ENCODE measurements at places on chromosomes 2 and 18.

DNA sequence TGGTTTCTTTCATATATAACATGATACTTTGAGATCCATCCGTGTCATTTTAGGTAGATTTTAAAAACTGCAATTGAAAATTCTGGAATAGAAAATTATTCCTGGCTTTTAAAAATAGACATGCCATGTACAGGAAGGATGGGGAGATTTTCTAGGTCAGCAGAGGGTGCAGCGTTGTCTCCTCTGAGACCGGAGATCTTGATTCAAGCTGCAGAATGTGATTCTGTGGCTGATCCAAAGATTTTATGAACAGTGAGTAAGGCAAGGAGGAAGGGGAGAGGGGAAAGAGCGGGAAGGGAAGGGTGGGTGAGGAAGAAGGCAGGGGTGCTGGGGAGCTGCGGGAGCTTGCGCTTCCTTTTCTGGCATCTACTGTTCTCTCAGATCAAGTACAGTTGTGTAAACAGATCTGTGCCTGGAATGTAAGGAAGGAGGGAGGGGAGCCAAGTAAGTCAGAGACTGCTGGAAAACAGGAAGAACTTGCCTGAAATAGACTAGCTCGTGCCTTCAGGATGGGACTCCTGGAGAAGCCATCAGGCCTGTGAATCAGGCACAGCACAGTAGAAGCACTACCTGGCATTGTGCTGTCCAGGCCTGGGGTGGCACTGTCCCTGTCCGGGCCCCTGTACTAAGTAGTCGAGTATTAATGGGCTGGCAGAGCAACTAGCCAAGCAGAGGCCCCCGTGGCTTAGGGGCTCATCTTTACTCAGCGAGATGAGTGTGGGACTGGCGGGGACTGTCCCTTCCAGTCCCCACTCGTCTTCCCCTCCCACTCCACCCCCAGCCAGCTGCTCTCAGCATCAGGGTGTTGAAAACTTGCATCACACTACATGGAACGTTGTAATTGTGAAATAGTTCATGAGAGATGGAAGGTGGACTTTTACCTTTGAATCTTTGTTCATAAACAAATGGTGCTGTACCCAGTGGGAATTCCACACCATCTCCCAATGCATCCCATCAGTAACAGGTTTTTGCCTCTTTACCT, 163.5 kb downstream of the UXS1 start:
- DNase-seq = peak; percentile 35

DNA sequence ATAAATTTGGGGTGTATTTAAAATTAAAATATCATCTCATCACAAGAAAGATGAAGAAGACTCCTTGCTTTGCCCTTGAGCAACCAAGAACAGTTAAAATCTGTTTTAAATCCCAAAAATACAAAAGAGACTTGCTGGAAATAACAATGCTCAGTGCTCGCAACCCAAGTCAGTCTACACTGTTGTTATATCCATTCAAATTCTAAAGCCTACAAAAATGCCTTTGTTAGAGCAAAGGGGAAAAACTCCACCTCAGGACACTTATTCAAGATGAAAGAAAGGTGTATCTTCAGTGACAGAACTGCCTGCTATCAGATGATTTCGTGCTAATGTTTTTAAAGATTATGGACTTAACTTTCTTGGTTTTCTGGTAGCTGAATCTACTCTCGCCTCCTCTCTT, 111.9 kb upstream of the TANK start:
- no peak for DNase-seq

DNA sequence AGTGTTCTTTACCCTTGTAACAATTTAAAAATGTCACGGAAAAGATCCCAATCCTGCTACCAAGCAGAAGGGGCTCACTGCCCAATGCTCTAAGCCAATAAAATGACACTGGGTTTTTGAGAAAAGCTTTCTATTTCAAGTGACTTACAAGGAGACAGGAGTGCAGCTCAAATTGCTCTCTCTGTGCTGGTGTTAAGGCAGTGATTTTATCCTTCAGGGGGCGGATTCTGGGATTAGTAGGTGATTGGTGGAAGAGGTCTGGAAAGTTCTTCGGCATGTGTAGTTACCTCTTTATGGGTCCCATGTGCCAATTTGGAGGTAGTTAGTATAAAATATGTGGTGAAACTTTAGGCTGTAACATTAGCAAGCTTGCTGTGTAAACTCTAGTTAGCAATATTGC, 27.4 kb upstream of the MCM6 start:
- DNase-seq = no peak

GRCh38 chr2:166568409-166568808, 74.4 kb upstream of the SCN7A start:
- DNase-seq = no peak

GRCh38 chr2:160784034-160784433, 290.4 kb upstream of the RBMS1 start:
- no peak for DNase-seq

GRCh38 chr2:212427638-212428037, 111.0 kb downstream of the ERBB4 start:
- DNase-seq = no peak

DNA sequence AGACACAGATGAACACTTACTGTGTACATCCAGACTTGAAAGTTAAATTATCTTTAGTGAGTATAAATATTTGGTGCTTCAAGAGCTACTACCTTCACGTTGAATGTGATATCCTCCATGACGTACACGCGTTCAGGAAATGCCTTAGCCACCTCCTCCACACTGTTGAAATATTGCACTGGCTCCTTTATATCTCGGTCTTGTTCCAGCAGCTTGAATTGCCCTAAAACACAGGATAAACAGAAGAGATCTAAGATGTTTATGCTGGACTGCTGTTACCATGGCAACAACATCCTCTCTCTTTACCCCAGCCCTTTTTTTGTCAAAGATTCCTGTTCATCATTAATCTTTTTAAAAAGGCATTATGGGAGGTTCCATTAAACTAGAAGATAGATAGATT, 120.3 kb downstream of the MEP1B start:
- DNase-seq = no peak

GRCh38 chr18:60421356-60422118, 49.0 kb upstream of the MC4R start:
- no peak for DNase-seq

DNA sequence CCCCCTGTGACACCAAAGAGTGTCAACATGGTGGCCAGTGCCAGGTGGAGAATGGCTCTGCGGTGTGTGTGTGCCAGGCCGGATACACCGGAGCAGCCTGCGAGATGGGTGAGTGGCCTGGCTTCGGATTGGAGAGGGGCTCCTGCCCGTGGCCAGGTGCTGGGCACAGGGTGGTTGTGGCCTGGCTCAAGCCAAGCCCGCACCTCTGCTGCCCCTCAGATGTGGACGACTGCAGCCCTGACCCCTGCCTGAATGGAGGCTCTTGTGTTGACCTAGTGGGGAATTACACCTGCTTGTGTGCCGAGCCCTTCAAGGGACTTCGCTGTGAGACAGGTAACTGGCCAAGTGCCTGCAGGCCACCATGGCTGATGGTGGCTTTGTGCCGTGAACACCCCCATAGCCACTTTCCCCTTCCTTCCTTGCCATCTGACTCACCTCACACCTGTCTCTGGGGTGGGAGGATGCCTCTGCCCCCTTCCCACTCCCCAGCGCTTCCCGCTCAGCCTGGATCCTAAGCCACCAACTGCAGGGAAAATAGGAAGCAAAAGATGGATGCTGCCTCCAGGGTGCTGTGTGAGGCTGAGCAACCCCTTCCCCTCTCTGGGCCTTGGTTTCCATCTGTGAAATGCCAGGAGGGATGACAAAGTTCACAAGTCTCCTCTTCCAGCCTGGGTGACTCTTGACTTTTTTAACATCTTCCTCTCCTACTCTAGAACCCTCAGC, 41.8 kb downstream of the SNED1 start:
- no peak for DNase-seq

GRCh38 chr2:166632616-166633015, 138.6 kb upstream of the SCN7A start:
- DNase-seq = no peak

Data from stimulated activated CD4-positive, alpha-beta T cell treated with anti-CD3 and anti-CD28 coated beads, Interleukin-4, amount 100 ng/mL, for 48 hours (primary cell).